ENCODE measurements at places on chromosomes 7 and 10.
A peak's percentile ranks its signal among the peaks of the same experiment; 100 is the strongest.

DNA sequence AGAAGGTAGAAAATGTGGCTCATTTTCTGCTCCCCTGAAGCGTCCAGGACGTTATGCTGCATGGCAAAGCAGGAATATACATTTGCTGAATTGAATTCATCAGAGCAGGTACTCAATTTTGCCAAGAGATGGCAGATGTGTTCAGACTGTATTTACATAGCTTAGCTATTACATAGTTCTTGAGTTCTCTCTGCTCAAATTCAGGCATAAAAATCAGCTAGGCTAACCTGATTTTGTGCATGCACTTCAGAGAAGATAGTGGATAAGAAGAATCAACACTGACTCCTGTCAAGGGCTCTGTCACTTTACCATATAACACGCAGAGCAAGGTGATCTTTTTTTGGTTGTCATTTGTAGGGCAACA, 209.2 kb upstream of the FAM3C start:
- no peak for DNase-seq

DNA sequence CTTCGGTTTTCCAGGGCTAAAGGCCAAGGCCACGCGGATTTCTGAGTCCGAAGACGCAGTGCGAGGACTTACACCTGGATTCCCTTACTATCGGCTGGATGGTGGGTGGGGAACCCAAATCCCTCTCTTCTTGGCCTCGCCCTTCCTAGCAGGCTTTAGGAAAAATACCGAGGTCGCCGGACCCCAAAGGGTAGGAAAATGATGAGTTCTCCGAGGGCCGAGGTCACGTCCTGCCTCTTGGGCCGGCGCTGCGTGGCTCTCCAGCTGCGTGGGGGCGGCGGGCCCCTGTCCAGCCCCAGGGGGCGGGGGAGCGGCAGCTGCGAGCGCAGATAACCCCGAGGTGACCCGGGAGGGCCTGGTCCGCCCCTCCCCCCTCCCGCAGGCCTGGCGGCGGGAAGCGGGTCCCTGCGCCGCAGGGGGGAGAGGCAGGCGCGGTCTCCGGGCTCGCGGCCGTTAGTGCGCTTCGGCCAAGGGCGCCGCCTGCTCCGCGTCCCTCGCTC, 805 bp upstream of the HMX3 start:
- DNase-seq: no peak

DNA sequence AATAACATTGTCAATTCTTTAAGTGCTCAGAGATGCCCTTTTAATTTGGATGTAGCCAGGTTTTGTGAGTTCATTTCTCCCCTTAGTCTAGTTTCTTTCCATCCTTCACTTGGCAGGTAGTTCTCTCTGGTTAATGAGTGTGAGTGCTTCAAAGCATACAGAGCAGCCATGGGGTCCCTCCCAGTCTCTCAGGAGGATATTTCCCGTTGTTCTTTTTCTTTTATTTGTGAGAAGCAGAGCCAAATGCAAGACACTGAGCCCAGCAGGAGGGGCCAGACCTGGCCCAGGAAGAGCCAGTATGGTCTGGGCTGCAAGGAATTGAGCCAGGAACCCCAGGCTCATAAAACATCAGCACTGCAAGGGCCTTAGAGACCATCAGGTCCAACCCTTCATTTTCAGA, 52.4 kb downstream of the PLCE1 start:
- no peak for DNase-seq

GRCh38 chr10:73744664-73744975, 448 bp downstream of the SEC24C start:
- peak; percentile 69 for DNase-seq

DNA sequence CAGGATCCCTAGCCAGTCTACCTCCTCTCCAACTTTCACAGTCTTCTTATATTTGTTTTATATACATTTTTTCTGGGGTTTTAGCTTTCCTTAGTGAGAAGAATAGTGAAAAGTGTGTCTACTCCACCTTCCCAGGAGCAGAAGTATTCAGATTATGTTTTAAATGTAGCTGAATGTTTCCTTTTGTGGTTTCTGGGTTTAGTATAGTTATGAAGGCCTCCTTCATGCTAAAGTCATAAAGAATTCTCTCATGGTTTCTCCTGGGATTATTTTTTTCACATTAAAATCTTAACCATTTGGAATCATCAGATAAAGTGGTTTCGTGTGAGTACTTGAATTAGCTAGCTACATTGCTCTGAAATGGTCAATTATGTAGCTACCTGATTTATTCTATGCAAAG, 50.9 kb downstream of the ANKMY2 start:
- DNase-seq: no peak

DNA sequence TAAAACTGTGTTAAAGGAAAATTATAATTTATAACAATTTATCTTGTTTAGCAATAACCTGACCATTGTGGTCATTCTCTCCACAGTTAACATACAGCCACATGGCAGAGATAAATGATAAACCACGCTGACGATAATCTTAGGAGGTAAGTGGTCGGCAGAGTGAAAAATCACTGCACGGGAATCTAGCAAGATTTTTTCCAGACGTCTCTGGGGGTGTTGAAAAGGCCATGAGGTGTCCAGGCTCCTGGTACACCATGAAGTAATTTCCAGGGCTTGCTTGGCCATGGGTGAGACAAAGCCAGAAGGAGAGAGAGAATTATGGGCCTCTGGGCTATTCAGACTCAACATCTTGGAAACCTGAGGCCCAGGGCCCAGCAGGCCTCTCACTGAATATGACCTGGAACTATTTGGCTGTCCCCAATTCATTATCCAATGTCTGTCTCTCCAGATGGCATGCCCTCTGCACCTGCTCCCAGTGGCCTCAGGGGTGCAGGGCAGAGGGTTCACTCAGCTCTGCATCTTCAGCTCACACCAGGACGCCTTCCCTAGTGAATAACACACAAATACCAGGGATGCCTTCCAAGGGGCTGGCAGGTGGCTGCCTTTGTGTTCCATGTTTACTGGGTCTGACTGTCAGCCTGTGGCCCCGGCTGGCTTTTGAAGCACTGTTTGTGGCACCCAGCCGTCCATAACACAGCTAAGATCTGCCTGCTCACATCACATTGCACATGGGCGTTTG, 590.4 kb upstream of the PFKP start:
- DNase-seq: no peak

DNA sequence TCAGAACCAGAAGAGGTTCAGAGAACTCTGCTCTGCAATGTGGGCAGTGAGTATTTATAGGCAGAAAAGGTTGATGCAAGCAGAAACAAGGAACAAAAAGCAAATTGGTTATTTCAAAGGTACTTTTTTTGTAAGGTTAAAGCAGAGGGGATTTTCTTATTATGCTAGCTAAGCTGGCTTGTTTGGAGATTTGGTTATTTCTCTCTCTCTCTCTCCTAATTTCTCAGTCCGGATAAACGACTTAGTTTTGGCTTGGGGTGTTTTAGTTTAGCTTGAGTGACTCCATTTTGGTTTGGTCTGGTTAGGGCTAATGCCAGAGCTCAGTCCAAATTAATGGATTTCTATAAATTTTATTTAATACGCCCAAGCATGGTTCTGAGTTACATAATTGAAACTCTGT, 566.8 kb downstream of the SH2D4B start:
- no peak for DNase-seq

Data from activated CD4-positive, alpha-beta T cell treated with anti-CD3 and anti-CD28 coated beads, Interleukin-2, Interleukin-6, amounts not matched to agents 100 ng/mL and 50 ng/mL, durations not matched to agents 16 hours and 8 hours (primary cell).